Activated CD8-positive, alpha-beta memory T cell treated with anti-CD3 and anti-CD28 coated beads, Interleukin-2, amount 10 ng/mL, durations not matched to agents 7 days and 5 days (primary cell): ENCODE measurements at places on chromosomes 6 and 20.

- peak; percentile 100 for DNase-seq
Observed at GRCh38 chr20:5126512-5127203, at the start of gene CDS2. TSS of gene CDS2 (plus strand) at chr20:5127008. CDS start at chr20:5127093, 85 bp downstream.

DNA sequence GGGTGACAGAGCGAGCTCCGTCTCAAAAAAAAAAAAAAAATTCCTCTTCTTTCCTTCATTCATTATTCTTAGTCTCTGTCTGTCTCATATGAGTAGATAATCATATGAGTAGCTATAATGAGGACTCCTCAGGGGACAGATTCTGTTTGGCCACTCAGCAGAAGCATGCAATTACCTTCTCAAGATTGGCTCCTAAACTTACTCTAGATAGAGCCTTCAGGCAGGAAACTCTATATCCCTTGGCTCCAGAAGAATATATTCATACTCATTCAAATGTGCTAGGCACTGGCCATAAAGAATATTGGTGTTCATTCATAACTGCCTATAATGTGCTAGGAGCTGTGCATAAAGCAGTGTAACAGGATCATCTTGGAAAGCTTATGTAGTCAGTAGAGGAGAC is 2.2 kb upstream of the ACAT2 start:
- DNase-seq = no peak

DNA sequence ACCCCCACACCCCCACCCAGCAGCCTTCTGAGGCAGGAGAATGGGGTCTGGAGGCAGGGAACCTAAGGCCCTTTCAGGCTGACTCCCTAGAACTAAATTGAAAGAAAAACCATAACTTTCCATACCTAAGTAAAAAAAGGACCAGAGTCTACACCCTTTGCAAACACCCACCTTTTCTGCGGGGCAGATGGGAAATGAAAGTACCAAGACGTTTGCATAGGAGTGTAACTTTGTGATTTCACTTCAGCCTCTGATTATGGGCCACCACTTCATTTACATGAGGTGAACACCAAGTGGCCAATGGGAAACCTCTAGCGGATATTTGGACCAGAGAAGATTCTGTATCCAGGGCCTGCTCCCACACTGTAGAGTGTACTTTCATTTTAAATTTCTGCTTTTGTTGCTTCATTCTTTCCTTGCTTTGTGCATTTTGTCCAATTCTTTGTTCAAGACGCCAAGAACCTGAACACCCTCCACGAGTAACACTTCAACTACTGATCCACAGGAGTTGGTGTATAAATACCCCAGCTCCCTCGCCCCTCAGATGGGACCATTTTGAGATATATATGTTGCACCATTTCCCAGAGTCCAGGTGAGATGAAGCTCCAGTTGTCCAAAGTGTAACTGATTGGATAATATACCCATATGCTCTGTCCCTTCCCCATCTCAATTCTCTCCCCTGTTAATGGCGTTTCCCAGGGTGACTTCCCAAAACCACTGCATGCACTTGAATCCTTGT is 18.9 kb upstream of the SRSF6 start:
- DNase-seq = no peak

GRCh38 chr20:6502219-6502618 is 265.3 kb upstream of the BMP2 start:
- DNase-seq = no peak

GRCh38 chr6:36098253-36098919 is 31.9 kb upstream of the MAPK13 start:
- DNase-seq = no peak

DNA sequence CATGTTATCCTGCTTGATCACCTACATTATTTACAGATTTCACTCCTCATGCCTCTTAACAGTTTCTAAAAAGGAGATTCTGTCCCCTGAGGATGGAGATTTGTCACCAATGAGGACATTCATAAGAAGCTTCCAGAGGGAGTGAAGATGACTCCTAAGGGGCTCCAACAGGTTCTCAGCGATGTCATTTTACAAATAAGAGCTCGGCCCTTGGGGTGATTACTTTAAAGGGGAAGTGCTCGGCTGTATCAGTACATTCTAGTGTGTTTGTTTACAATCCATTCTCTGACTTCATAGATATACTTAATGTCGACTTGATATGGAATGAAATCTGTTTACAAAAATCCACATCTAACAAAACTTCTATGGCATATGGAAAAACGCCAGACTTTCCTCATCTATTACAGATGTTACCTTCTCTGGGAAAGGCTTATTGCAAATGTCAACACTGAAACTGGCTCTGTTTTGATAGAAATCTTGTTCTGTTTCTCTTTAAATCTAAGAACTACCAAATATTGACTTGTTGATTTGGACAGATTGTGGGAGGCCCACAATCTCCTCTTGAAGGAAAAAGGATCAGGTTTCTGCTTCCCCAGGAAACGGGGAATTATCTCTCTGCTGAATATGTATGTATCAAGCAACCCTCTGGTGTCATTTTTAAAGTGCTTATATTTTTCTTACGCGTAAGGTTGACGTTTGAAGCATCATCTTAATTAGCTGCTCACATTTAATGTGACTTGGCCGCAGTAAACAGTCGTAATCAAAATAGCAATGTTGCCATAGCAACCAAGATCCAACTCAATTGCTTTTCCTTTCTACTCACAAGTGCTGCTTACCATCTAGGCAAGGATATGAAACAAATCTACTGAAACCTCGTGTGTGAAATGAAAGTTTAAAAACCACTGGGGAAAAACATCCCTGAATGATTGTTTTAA is 95.7 kb downstream of the SHLD1 start:
- DNase-seq = no peak

DNA sequence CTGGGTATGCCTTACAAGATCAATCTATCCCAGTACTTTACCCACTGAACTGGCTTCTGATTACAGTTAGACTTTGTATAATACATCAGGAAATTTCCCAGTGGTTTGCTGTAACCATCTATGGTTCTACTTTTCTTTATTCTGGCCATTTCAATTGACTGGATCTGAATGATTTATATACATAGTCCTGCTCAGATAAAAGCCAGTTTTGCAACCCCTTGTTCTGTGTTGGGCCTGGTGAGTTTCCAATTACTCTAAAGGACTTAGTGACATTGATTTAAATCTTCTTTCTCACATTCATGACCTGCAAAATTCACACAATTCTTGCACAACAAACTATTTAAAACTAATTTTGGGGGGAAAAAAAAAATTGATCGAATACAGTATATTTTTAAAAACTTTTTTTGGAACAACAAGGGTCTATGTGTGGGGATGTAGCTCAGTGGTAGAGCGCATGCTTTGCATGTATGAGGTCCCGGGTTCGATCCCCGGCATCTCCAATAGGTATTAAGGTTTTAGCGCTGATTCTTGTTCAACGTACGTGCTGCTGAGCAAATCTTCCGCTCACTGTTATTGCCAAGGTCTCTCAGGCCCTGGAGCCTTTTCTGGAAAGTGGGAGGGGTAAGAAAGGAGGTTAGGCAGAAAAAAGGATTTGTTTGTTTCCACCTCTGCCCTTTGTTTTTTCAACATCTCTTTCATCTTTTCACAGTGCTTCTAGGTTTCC is 117.5 kb downstream of the GPX5 start:
- DNase-seq = no peak

GRCh38 chr6:101650402-101651100 is 257.0 kb downstream of the GRIK2 start:
- no peak for DNase-seq

- DNase-seq = no peak
Observed at GRCh38 chr6:71582820-71583219, 294.2 kb downstream of the OGFRL1 start.

GRCh38 chr6:46411456-46412197 is 79.6 kb downstream of the RCAN2 start:
- no peak for DNase-seq

- no peak for DNase-seq
Observed at GRCh38 chr6:44558832-44559251, 171.3 kb downstream of the CDC5L start.

DNA sequence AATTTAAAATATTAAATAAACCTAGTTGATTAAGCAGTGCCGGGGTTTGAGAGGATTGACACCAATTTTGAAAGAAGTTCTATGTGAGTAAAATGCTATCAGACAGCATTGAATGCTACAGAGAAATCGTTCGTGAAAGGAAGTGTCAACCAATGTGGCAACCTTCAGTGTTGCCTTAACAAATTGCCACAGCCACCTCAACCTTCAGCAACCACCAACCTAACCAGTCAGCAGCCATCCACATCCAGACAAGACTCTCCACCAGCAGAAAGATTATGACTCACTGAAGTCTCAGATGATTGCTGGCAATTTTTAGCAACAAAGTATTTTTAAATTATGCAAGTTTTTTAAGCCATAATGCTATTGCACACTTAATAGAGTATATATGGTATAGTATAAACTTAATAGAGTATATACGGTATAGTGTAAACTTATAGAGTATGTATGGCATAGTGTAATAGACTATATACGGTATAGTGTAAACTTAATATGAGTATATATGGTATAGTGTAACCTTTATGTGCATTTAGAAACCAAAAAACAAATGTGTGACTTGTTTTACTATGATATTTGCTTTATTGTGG is 65.3 kb upstream of the ID4 start:
- DNase-seq = no peak
